ENCODE measurements at places on chromosomes 4 and X.

DNA sequence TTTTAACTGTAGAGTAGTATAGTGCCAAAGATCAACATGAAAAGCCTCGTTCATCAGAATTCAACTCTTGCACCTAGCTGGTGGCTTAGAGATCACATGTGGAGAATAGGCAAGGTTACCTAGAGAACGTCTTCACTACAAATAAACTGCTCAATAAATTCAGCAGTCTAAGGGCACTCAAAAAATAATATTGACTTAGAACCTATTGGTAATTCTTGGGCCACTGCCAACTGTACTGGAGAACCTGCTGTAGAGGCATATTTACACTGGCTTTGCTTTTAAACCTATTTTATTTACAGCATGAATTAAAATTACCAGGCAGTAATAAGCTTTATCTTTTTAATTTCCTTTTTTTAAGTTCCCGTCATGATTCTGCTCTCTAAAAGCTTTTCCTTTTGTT, 343.7 kb downstream of the PDHA2 start:
- DNase-seq: no peak

GRCh38 chr4:105088110-105088879, 58.4 kb upstream of the TET2 start:
- DNase-seq: no peak

DNA sequence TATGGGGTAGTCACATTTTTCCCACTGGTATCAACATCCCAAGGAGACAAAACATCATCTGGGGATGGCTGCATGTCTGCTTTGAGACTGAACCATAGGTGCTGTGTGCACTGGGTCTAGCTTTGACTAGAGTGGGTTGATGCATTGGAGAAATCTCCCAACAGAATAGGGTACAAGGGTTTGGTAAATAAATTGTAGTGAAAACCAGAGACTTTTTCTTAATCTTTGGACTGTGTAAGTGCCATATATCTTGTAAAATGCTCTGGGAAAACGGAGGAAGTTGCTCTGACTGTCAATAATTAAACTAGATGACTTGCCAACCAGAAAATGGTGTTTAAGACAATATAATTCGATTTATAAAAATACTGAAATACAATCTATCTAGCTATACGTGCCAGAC, 1064.0 kb upstream of the SLIT2 start:
- DNase-seq: no peak

DNA sequence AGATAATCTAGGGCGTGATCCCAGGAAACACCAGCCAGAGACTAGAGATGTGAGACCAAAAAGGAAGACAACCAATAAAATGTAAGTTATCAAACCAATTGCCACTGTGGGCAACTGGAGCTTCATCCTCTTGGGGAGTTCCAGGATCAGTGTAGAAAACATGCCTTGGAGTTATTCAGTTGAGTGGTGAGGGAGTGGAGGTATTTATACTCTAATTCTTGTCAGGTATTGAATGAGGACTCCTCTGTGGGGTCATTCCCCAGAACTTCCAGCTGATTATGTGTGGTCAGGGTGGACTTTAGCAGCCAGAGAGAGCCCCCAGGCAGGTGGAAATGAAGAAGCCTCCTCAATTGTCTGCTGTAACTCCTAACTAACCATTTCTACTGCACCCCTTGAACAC, 144.0 kb upstream of the PRPS2 start:
- DNase-seq: no peak

GRCh38 chr4:145785391-145786008, 105.6 kb downstream of the C4orf51 start:
- no peak for DNase-seq

DNA sequence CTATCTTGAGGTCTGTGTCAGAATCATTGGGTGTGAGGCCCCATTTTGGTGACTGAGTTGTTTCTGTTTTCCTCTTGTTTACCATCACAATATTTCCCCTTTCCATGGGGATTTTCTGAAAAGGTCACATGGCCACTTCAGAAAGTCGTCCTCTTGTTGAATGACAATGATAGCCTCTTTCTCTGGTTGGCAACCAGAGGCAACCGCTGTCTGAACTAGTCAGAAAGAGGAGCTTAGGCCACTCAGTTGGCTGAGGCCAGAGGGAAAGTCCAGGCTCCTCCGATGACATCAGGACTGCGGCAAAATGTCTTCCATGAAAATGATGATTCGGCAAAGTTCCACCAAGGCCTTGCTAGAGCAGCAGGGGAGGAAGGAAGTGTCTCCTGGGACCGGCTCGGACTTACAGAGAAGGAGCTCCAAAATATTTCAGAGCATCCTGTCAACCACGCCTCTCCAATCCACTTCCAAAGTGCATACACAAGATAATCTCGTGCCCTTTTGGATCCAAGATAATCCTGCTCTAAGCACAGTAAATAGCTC, 19.1 kb upstream of the RBM47 start:
- DNase-seq: no peak

DNA sequence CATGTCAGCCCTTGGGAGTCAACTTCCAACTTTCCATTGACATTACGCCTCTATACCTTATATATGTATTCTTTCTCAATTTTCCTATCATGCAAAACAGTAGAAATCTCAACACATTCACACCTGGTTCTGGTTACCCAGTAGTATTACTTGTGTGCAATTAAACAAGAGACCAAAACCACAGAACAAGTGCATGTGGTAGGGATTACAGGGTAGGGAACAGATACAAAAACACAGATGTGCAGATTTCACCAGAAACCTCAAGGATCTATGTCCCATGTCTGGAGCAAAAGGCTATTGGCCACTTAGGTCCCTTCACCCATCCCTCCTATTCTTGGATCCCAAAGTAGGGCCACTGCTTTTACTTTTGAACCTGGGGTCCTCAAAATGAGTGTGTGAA, 143.6 kb upstream of the ZCCHC13 start:
- no peak for DNase-seq

- no peak for DNase-seq
Observed at GRCh38 chr4:40564004-40564403, 65.7 kb downstream of the RBM47 start.

- DNase-seq: no peak
Observed at GRCh38 chr4:140237616-140238350, 83.8 kb upstream of the MAML3 start.

Data from cerebellar nuclear complex (tissue), 1 donor.